ENCODE measurements at places on chromosomes 7 and 10.

GRCh38 chr10:58741673-58742072, 229.0 kb downstream of the BICC1 start:
- no peak for DNase-seq

DNA sequence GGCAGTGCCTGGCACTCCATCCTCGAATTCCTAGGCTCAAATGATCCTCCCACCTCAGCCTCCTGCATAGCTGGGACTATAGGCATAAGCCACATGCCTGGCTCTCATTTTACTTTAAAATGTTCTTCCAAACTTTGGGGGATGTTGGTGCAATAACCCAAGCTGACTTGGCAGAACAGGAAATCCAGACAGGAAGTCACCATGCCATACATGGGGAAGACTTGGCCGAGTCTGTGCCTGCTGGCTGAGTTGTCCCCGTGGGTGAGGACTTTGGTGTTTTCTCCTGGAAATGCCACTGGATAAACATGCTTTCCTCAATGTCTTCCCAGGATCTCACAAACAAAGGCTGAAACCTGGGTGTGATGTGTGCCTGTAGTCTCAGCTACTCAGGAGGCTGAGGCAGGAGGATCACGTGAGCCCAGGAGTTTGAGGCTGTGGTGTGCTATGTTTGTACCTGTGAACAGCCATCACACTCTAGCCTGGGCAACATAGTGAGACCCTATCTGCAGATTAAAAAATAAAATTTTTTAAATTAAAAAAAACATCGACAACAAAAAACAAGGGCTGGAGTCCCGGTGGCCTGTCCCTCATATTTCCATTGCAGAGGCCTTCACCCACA, 19.8 kb downstream of the HKDC1 start:
- no peak for DNase-seq

DNA sequence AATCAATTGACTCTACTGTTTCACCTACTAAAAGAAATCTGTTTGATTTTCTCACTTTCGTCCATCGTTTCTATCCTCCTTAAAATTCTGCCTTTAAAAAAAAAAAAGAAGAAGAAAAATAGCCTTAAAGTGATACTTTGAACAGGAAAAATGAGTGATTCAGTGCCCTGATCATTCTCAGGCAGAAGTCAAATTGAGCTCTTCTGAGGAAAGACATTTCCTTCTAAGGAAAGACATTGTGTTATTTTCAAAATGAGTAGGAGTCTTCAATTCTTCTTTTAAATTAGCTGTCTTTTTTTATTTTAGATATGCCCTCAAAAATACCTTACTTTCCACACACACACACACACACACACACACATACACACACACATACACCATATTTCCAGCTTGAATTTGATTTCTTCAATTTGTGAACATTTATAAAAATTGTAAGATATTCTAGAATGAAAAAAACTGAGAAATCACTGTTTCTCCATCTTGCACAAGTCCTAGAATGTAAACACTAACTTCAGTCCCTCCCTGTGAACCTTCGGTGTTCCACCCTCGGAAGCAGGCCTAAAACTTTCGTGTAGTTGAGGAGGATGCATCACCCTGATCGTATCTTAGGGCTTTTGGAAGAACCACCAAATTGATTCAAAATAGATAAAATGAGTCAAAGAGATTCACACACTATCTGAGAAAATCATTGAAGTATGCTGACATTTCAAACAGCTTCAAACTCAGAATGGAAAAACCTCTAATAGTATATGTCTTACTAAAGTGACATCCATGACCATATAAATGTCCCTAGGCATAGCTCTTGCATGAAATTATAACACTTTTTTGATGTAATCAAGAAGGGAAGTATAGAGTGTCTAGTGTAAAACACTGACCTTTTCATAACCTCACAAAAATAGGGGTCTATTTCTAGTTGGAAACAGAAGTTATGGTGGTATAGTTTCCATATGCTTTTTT, 270.8 kb downstream of the GATA3 start:
- DNase-seq, result no peak

GRCh38 chr10:130905386-130905785, 406.1 kb downstream of the TCERG1L start:
- DNase-seq, result no peak

GRCh38 chr7:134587750-134588149, 38.8 kb downstream of the AKR1B15 start:
- no peak for DNase-seq

GRCh38 chr10:129133856-129134255, 333.2 kb upstream of the MGMT start:
- no peak for DNase-seq

DNA sequence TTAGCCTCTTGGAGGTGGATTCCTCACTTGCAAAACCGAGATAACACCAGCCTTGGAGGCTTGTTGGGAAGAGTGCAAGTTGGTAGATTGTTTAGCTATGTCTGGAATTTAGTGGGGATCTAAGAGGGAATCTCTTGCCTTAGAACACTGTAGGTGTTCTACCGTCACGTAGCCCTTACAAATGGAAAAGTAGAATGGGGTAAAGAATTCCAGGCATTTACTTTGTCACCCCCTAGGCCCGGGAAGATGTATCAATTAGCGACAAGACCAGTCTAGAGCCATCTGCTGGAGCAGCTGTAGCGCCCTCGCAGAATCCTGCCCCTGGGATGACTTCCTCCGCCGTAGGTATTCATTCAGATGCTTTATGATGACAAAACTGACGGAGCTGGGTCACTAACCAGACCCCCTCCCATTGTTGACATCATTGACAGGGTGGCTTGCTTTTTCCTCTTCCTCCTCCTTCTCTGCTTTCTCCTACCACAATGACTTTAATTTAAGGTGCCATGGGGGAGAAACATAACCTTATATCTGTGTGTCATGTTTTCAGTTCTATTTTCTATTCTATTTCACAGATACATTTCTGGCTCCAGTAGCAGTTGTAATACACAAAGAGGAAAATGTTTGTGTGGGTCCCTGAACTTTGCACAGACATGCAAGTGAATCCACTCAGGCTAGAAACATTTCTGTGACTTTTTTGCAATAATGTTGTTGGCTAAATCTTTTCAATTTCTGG, 262.6 kb upstream of the LYZL1 start:
- DNase-seq, result no peak

DNA sequence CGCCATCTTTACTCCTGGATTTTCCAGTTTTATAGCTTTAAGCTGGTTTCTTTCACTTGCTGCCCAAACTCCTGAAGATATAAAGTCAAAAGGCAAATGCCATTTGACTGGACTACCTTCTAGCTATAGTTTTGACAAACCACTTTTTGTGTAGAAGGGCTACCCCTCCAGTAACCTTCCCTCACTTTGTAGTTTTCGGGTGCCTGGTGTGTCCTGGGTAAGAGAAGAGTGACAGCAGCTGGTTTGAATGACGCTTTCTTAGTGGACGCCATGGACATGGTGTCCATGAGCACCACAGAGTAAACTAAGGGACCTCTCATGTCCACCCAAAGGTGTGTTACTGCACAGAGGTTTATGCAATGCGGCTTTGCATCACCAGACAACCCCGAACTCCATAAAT, 21.2 kb upstream of the PITRM1 start:
- DNase-seq, result no peak

All from T1000 (cell line).